ENCODE measurements at places on chromosomes 7 and 10. TPM values are rescaled to one million over a fixed set of nuclear protein-coding genes. Genes with fewer than 3 reads are reported as not detected.

Gene TTYH3
- 37.0 TPM for total RNA-seq

Gene OPALIN
- not detected for total RNA-seq

Gene PTN
- total RNA-seq = not detected

Gene C7orf57
- total RNA-seq = not detected

Gene TMEM213
- total RNA-seq = not detected

Gene HTR5A
- total RNA-seq = not detected

Gene TYW1B
- 2.7 TPM for total RNA-seq

DNA sequence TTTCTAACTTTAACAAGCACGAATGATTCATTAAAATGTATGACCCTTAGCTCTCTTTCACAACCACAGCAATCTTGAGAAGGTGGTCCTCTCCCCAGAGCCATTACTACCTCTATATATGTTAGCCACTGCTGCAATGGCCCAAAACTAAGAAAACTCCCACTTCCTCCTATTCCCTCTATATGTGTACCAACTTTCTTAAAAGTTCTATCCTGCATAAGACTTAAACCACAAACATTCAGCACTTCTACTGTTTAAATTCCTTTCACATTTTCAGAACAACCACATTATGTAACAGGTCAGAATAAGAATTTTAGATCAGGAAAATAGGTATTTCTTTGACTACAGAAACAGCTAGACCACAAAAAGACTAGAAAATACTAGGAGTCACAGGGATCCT is 36.2 kb downstream of the WASL start:
- peaks cover 70% of the 10 kb centered on the region for H3K4me1 ChIP-seq
- peak overlapping the region; percentile 17 for H3K27ac ChIP-seq
- DNase-seq = no peak
- H3K36me3 ChIP-seq = peaks cover 42% of the 10 kb centered on the region

DNA sequence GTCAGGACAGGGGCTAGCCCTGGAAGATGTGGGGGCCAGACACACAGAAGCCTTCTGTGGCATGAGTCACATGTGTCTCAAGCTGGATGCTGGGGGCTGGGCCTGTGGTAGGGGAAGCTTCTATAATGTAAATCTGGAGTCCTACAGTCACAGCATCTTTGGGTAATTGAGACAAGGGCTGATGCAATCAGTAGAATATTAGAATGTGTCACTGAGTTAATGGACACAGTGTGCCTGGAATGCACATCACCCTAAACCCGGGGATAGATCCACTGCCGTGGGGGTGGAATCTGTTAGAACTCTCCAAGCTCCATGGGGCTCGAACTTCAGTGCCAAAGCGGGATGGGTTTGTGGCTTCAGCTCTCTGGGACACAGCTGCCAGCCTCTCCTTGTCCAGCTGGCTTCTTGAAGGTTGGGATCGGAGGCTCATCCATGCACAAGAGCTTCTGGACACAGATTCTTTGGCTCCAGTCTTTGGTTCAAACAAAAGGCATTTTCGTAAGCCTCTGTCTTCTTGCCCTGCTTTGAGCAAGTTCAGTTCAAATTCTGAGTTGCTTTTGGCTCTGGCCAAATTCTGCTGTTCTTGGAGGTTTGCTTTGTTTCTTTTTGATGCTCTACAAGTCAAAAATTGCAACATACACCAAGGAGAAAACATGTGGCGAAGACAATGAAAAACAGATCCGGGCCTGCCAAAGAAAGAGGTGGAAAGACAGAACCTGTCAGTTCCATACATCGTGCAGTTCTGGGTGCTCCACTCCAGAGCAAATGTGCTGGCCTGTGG is 194.8 kb upstream of the ZNF32 start:
- H3K4me3 ChIP-seq = no peak overlapping the region
- peak overlapping the region; percentile 17 for H3K27ac ChIP-seq
- H3K4me1 ChIP-seq = peaks cover 39% of the 10 kb centered on the region
- peaks cover 5% of the 10 kb centered on the region for H3K27me3 ChIP-seq

- H3K36me3 ChIP-seq = peaks cover 12% of the 10 kb centered on the region
- peak; percentile 41 for DNase-seq
- H3K27me3 ChIP-seq = no peaks in the 10 kb centered on the region
These were observed 700 bp downstream of the NIPSNAP2 start for GRCh38 chr7:55965100-55965470.

GRCh38 chr10:30036811-30037210 is 22.6 kb downstream of the JCAD start:
- peaks cover 28% of the 10 kb centered on the region for H3K4me1 ChIP-seq
- no peak overlapping the region for H3K27ac ChIP-seq
- no peak for DNase-seq
- no peaks in the 10 kb centered on the region for H3K36me3 ChIP-seq

DNA sequence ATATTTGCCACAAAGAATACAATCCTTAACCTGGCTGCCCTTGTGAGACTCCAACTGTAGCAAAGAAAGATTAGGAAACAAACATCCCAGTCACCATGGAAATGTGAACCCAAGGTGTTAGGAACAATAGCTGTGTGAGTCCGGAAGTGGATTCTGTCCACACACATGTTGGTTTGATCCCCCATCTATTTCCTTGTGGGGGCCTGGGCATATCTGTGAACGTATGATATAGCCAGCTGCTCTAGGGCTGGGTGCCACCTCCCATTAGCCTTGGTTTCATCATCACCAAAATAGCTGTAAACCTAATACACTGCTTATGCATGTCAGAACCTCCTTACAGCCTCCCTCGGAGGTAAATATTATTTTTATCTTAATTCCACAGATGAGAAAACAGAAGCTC is 26.4 kb downstream of the GRK5 start:
- DNase-seq = no peak
- H3K4me1 ChIP-seq = peaks cover 42% of the 10 kb centered on the region
- no peaks in the 10 kb centered on the region for H3K27me3 ChIP-seq

DNA sequence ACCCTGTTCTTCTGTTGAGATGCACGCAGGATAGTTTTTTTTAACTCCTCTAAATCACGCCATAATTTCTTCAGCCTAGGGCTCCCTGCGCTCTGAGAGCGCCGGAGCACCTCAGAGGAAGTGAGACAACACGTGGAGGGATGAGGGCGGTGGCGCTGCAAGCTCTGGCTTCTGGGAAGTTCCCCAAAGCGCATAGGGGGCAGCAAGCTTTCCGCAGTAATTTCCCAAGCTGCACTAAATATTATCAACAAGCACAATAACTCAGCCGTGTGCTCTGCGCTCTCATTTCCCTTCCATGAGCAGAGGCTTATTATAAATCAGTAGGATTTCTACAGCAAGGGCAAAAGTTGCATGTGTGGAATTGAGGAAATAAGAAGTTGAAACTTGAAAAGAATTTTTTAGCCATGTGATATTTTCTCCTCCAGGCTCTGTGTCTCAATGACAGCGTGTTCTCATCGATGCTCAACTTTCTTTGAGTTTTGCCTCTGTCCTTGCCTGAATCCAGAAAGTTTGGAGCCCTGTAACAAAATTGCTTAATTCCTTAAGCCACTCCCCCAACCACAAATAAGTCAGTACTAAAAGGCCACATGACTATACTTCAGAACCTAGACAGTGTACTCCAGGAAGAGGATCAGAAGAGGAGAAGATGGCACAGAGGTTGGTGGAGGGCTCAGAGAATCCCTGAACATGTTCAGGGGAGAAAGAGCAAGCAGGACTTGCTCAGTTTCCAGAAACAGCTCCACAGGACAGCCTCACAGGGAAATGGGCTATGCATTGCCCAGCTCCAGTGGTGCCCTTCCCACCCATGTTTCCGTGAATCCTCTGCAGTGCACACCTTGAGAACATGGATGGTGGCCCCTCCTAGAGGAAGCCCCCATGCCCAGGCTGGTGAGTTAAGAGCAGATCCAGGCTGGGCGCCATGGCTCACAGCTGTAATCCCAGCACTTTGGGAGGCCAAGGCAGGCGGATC is 221.5 kb upstream of the GHITM start:
- no peaks in the 10 kb centered on the region for H3K27me3 ChIP-seq
- no peaks in the 10 kb centered on the region for H3K36me3 ChIP-seq
- H3K4me3 ChIP-seq = no peak overlapping the region
- DNase-seq = no peak
- peaks cover 6% of the 10 kb centered on the region for H3K4me1 ChIP-seq
- H3K27ac ChIP-seq = no peak overlapping the region

- DNase-seq = no peak
- H3K27ac ChIP-seq = no peak overlapping the region
- no peaks in the 10 kb centered on the region for H3K36me3 ChIP-seq
These were observed 265.5 kb downstream of the ANKRD30A start for GRCh38 chr10:37390926-37391325.

DNA sequence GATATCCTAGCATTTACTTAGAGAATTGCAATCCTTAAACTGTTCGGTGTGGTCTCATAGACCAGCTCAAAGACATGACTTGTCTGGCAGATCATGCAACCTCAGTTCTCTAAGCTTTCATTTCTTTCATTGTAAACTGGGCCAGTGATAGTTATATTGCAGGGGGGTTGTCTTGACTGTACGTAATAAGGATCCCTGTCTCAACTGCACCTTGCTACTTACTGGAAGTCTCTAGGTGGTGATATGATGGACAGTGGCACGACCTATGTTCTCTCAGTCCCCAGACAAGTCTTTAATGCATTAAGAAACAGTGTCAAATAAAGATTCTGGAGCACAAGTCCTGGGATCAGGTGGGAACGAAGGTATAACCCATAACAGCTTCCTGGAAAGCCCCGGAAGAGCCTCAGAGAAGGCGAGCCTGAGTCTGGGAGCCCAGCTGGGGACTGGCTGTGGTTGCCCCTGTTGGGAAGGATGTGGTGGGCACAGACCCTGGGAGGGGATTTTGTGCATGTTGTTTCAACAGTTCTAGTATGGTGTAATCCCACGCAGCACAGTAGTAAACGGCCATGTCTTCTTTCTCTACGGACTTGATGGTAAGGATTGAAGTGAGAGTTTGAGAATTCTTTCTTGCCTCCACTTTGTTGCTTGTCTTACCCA is 26.0 kb upstream of the TARP start:
- H3K4me1 ChIP-seq = peaks cover 20% of the 10 kb centered on the region
- no peaks in the 10 kb centered on the region for H3K27me3 ChIP-seq
- H3K27ac ChIP-seq = peak overlapping the region; percentile 89
- peak overlapping the region; percentile 86 for H3K4me3 ChIP-seq
- H3K36me3 ChIP-seq = peaks cover 5% of the 10 kb centered on the region
- no peak for DNase-seq

GRCh38 chr10:26508016-26508415 is 69.9 kb downstream of the APBB1IP start:
- peaks cover 78% of the 10 kb centered on the region for H3K36me3 ChIP-seq
- no peak overlapping the region for H3K27ac ChIP-seq
- H3K27me3 ChIP-seq = no peaks in the 10 kb centered on the region
- H3K4me1 ChIP-seq = peaks cover 3% of the 10 kb centered on the region
- no peak overlapping the region for H3K4me3 ChIP-seq
- DNase-seq = no peak

DNA sequence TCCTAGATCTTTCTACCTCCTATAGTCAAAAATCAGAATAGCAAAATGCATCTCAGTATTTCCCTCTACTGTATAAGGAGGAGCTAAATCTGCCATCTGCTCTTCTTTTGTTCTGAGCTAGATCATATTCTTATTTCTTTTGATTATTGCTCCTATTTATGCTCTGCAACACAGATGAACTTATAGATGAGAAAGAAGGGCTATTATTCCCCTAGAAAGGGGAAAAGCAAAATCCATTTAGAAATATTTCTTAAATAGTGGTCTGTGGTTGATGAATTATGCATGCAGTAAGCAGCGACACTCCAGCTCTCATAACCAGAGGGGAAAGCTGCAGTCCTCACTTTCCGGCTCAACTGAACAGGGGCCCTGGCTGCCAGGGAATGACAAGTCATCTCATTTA is 207.3 kb upstream of the SORCS1 start:
- H3K36me3 ChIP-seq = no peaks in the 10 kb centered on the region
- no peak overlapping the region for H3K4me3 ChIP-seq
- H3K4me1 ChIP-seq = no peaks in the 10 kb centered on the region
- no peak overlapping the region for H3K27ac ChIP-seq

DNA sequence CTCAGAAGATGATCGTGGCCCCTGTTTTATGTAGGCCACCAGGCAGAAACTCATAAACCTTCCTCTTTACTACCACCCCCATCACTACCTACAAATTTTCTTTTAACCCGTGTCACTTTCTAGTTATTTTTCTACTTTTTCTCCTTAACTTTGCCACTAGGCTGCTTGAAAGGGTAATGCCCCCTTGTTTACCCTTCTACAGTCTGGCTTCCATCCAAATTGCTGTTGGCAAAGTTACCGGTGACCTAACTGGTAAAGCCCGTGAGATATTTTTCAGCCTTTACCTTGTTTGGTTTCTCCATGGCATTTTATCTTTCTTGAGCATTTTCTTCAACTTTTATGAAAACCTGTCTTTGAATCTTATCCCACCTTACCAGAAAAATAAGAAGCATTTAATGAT is 153.0 kb downstream of the WNT2 start:
- H3K4me3 ChIP-seq = no peak overlapping the region
- DNase-seq = no peak
- H3K36me3 ChIP-seq = no peaks in the 10 kb centered on the region
- H3K4me1 ChIP-seq = no peaks in the 10 kb centered on the region

- H3K27ac ChIP-seq = no peak overlapping the region
- no peaks in the 10 kb centered on the region for H3K27me3 ChIP-seq
- H3K4me1 ChIP-seq = peaks cover 4% of the 10 kb centered on the region
- no peak overlapping the region for H3K4me3 ChIP-seq
These were observed 367.2 kb upstream of the GALNT17 start for GRCh38 chr7:70764701-70765208.

DNA sequence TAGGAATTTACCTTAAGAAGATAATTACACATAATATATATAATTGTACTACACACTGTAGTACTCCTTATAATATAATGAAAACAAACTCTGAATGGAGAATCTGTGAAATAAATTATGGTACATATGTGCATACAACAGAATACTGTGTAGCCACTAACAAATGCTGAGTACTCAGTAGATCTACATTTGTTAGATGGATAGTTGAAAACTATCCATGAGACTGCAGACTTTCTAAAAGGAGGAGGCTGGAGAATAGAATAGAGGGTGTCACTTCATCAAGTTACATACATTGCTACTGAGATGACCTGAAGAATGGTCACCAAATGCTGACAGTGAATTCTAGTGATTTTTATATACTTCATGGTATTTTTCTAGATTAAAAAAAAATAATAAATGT is 68.7 kb upstream of the OGDHL start:
- H3K36me3 ChIP-seq = peaks cover 22% of the 10 kb centered on the region
- no peak for DNase-seq
- no peaks in the 10 kb centered on the region for H3K27me3 ChIP-seq
- H3K27ac ChIP-seq = no peak overlapping the region
- H3K4me1 ChIP-seq = peaks cover 5% of the 10 kb centered on the region
- no peak overlapping the region for H3K4me3 ChIP-seq

DNA sequence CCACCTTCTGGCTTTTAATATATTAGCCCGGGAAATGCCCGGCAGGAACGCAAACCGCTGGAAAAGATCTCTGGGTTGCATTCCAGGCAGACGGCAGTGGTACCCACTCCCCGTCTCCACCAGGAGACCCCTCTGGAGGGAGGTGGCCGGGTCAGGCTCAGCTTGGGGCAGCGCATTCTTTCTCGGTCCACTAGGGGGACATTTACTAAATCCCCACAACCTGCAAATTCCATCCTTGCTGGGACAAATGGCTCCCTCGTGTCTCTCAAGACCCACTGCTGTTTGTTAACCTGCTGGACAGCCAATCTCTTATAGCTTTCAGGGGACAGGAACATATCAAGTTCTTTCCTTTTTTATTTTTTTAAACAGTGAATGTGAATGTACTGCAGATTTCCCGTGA is 45.8 kb upstream of the CARD11 start:
- DNase-seq = no peak
- peaks cover 54% of the 10 kb centered on the region for H3K4me1 ChIP-seq
- no peak overlapping the region for H3K4me3 ChIP-seq

GRCh38 chr7:25851332-25852210 is 300.4 kb upstream of the NFE2L3 start:
- peaks cover 19% of the 10 kb centered on the region for H3K4me1 ChIP-seq
- H3K4me3 ChIP-seq = peak overlapping the region; percentile 55
- peaks cover 2% of the 10 kb centered on the region for H3K36me3 ChIP-seq
- peaks cover 59% of the 10 kb centered on the region for H3K27me3 ChIP-seq
- peak overlapping the region; percentile 58 for H3K27ac ChIP-seq
